ENCODE measurements at places on chromosomes 12 and 14.

- DNase-seq, result peak; percentile 51
Measured at GRCh38 chr14:31286456-31287293, 79.1 kb upstream of the HECTD1 start.

- no peak for DNase-seq
Measured at GRCh38 chr12:98911396-98911795, 266.3 kb downstream of the APAF1 start.

DNA sequence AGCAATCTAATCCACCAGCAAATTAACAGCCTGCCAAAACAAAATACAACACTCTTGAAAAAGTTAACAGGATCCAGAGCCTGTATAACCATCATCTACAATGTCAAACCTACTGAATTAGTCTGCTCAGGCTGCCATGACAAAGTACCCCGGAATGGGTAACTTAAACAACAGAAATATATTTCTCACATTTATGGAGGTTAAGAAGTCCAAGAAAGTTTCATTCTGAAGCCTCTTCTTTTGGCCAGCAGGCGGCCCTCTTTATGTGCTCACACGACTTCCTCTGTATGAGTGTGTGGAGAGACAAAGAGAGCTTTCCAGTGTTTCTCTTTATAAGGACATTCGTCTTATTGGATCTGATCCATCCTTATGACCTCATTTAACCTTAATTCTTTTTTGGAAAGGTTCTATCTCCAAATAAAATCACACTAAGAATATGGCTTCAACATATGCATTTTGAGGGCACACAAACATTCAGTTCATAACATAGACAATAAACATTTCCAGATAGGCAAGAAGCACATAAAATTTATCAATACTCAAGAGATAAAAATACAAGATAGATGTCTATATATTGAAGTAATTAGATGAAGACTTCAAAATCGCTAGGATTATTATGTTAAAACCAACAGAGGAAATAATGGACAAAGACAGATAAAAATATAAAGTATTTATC, 5.9 kb upstream of the RERG start:
- peak; percentile 47 for DNase-seq

DNA sequence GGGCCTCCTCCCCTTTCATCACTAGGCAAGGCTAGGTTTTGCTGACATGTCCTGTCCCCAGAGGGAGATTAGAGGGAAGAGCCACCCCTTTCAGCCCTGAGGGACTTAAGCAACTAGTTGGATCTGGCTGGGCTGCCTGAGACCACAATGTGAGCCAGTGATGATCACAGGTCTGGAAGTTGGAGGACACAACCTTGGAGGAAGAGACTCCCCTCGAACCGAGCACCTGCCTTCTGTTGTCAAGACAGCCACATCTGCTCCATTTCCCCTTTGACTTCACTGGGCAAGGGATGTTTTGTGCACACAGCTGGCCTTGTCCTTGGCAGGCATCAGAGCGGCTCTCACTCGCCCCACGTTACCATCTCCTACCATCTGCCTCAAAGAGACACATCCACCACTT, 31.4 kb downstream of the MVK start:
- DNase-seq, result no peak

DNA sequence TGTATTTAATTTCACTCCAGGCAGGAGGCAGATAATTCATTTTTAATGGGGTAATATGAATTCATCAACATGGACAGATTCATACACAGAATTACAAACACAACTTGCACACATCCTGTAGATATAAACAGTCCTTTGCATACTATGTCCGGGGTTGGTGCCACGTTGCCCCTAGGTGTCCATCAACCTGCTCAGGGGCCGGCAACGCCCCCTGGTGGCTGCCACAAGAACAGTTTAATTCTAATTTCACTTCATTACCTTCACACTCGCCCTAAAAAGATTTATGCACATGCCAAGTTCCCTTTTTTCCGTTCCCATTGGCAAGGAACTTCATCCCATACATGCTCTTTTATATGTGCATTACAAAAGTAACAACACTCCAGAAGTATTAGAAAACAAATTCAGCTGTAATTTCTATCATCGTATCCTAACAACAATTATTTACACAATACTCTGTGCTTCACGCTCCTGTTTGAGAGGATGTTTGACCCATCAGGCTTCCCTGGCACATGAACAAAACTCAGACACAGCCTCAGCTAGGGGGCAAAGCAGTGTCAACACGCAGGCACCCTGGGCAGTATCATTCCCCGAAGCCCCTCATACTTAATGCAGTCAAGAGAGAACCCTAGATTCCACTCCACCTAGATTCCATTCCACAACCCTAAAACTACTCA, 15.5 kb downstream of the MANSC1 start:
- peak; percentile 66 for DNase-seq

- DNase-seq, result no peak
Measured at GRCh38 chr12:57483466-57483865, 3.8 kb upstream of the ARHGAP9 start.

GRCh38 chr12:19138956-19139355, 9.4 kb downstream of the PLEKHA5 start:
- no peak for DNase-seq

- DNase-seq, result no peak
Measured at GRCh38 chr12:684416-684815, 21.2 kb upstream of the NINJ2 start.

- DNase-seq, result no peak
Measured at GRCh38 chr14:96683562-96684289, 113.5 kb upstream of the VRK1 start.

DNA sequence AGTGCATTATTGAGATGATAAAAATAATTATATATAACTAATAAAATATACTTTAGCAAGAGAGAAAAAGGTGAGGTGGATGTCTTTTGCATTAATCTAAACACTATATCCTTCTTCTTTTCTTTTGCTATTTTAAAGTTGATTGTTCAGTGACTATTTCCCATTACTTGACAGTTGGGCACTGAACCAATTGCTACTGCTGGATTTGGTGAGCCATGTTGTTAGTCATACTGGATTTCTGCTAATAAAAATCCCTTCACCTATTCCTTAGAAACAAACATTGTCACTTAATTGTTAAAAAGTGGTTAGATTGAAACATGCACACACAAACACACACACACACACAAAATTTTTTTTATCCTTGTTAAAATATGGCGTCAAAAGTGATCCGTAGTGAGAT, 251.6 kb upstream of the ALG10 start:
- no peak for DNase-seq

DNA sequence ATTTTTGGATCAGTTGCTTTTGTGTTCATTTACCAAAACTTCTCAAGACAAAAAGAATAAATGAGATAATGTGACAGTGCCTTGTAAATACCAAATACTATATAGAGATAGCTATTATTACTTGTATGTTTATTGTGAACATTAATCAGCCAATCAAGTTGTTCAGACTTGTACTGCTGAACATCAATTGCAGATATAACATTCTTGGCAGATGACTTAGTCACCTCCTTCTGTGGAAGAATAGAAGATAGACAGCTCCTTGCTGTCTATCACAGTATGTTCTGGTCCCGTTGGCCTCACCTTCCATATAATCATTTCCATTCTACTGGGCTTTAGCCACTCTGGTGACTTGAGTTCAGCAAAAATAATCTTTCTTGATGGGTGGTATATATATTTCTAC, 30.1 kb downstream of the PSEN1 start:
- no peak for DNase-seq

DNA sequence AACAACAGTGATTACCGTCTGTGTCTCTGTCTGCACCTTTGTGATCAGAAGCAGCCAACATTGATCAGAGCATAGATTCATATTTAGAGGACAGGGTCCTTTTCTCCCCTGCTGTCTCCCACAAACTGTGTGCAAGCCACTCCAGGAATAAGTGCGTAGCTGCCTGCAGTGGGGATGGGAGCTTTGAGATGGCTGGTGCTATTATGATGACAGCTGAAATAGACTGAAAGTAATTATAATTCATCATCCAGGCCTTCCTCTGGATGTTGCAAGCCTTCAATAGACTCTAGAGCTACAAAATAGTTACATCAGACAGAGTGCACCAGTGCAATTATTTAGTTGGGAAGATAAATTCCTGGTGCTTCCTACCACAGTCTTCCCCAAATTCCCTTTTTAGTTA, 68.1 kb downstream of the BORCS5 start:
- no peak for DNase-seq

DNA sequence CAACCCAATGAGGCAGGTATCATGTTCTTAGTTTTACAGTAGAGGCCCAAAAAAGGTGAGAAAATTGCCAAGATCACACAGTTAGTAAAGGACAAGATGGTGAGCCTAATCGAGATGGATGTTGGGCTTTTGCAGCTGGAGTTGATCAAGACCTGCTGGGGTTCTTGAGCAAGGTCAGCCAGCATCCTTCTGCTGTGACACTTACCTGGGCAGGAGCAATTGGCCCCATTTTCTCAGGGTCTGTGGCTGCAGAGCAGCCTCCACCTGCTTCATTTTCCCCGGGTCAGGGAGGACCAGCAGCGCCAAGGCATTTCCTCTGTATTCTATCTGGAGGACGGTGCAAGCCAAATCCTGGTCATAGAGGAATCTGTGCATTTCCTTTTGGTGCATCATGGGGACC, 6.5 kb downstream of the SERPINA11 start:
- DNase-seq, result no peak

GRCh38 chr12:98514982-98515286, 456 bp upstream of the TMPO start:
- no peak for DNase-seq

DNA sequence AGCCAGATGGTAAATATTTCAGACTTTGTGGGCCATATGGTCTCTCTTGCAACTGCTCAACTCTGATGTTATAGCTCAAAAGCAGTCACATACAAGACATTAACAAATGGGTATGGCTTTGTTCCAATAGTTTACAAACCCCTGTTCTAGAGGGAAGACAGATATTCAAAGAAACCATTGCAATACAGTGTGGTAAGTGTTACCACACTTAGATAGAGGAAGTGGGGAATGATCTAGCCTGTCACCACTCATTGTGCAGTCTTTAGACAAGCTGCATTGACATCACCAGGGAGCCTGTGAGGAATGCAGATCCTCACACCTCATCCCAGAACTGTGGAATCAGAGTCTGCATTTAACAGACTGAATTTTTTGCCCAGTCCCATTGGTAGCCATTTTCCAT, 80.0 kb upstream of the RGS6 start:
- no peak for DNase-seq

- DNase-seq, result no peak
Measured at GRCh38 chr12:101181776-101182175, 28.3 kb downstream of the SLC5A8 start.

GRCh38 chr14:71956920-71957563, 24.8 kb downstream of the RGS6 start:
- DNase-seq, result no peak

GRCh38 chr12:130224613-130225012, 62.3 kb downstream of the FZD10 start:
- DNase-seq, result no peak

DNA sequence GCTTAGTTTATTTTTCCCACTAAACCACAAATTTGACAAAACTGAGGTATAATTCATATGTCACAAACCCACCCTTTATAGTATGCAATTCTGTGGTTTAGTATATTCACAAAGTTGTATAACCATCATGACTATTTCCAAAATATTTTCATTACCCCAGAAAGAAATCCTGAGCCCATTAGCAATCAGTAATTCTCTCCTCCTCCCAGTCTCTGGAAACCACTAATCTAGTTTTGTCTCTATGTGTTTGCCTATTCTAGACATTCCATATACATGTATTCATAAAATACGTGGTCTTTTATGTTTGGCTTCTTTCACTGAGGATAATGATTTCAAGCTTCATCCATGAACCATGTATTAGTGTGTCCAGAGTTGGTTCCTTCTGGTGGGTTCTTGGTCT, 267.6 kb downstream of the AEBP2 start:
- DNase-seq, result no peak

DNA sequence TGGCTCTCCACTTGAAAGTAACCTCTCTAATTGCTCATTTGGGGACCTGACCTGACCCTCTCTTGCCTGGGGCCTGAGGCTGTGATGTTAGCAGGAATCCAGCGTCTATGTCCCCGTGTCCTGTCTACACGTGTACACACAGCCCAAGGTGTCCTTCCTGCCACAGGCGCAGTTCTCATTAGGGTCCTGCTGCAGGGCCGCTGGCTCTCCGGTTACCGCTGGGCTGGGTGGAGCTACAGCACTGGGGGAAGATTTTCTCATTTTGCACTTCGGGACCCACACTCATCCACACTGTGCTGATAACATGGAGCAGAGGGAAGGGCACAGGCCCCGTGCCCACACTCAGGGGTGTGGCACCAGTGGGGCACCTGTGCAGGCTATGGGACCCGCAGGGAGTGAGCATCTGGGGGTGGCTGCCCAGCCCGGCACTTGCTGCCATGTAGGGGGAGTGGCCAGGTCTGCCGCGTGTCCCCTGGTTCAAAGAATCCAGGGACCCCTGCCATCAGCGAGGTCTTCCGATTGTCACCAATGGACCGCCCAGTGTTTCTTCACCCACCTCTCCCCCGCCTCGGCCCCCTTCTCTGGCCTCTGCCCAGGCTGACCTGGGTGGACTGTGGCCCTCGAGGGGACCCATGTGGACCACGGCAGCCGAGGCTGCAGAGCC, 98.7 kb upstream of the SFSWAP start:
- no peak for DNase-seq

GRCh38 chr14:57478050-57478449, 15.6 kb downstream of the CCDC198 start:
- no peak for DNase-seq

GRCh38 chr12:50059440-50060119, 2.2 kb downstream of the ASIC1 start:
- no peak for DNase-seq

GRCh38 chr12:13552830-13553229, 356.3 kb downstream of the EMP1 start:
- no peak for DNase-seq

DNA sequence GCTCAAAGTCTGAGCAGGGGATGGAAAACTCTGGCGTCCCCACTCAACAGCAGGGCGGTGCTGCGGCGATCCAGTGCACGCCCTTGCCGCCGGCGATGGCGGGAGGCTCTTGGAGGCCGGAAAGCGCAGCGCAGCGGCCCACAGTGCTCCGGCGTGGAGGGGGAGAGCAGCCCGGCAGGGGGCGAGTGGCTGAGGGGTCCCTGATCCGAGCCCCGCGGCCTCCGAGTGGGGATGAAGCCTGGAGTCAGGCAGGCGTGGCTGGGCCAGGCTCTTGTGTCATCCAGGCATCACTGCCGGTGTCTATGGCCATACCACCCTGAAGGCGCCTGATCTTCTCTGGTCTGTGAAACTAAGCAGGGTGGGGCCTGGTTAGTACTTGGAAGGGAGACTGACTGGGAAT, 183.1 kb downstream of the ALG10 start:
- no peak for DNase-seq

- no peak for DNase-seq
Measured at GRCh38 chr12:18629445-18629844, 108.4 kb downstream of the PLCZ1 start.

Data from left lobe of liver (tissue), 2 donors.